Smooth muscle cell of bladder (primary cell): ENCODE measurements at places on chromosomes 5 and 9. TPM values are rescaled to one million over a fixed set of nuclear protein-coding genes. Genes with fewer than 3 reads are reported as not detected.

The QRFP gene
- total RNA-seq = not detected in 2 replicates

The POC5 gene
- 4.7 TPM in 2 replicates for total RNA-seq

The ENG gene
- total RNA-seq = 9.0 and 13.2 TPM in 2 replicates

The KCNN2 gene
- total RNA-seq = 0.43 and 0.55 TPM in 2 replicates

The IGFBPL1 gene
- total RNA-seq = under 0.01 TPM in 1 of 2 replicates, not detected in the other

The PDE6A gene
- total RNA-seq = under 0.01 TPM in 1 of 2 replicates, not detected in the other

The RNF183 gene
- total RNA-seq = not detected in 2 replicates

The NEUROG1 gene
- not detected in 2 replicates for total RNA-seq

The BHMT2 gene
- 3.4 and 6.6 TPM in 2 replicates for total RNA-seq

The NOXA1 gene
- total RNA-seq = 0.46 and 0.57 TPM in 2 replicates

The PPP1R26 gene
- 9.5 and 10.4 TPM in 2 replicates for total RNA-seq

The SLC6A19 gene
- not detected in 2 replicates for total RNA-seq

The PAIP1 gene
- total RNA-seq = 76.5 and 77.4 TPM in 2 replicates

The OR13C2 gene
- not detected in 2 replicates for total RNA-seq

The TSSK1B gene
- total RNA-seq = 0.09 and 0.14 TPM in 2 replicates

The PAPPA gene
- total RNA-seq = 137 and 209 TPM in 2 replicates

The SPAAR gene
- total RNA-seq = 0.18 TPM in 1 of 2 replicates, not detected in the other

The OR1Q1 gene
- not detected in 2 replicates for total RNA-seq

The ELOVL7 gene
- total RNA-seq = under 0.01 and 0.09 TPM in 2 replicates

The SGCD gene
- 9.2 and 16.5 TPM in 2 replicates for total RNA-seq

The SPINK9 gene
- not detected in 2 replicates for total RNA-seq

The PRXL2C gene
- total RNA-seq = 16.2 and 21.7 TPM in 2 replicates

The FAM81B gene
- total RNA-seq = not detected in 2 replicates

The FOXD4L3 gene
- not detected in 2 replicates for total RNA-seq

The CXCL14 gene
- total RNA-seq = 0.14 and 0.37 TPM in 2 replicates

The IFNA13 gene
- not detected in 2 replicates for total RNA-seq

The CCL27 gene
- total RNA-seq = not detected in 2 replicates

The SH2D3C gene
- total RNA-seq = under 0.01 and 0.37 TPM in 2 replicates

The SPINK6 gene
- 3.1 and 15.6 TPM in 2 replicates for total RNA-seq
